Upper lobe of left lung (tissue), 6 donors: ENCODE measurements at places on chromosomes 5 and 9. TPM values are rescaled to one million over a fixed set of nuclear protein-coding genes. Genes with fewer than 3 reads are reported as not detected.

The SPINK13 gene
- total RNA-seq, result not detected

The RANBP17 gene
- 81.4 TPM for total RNA-seq

The PLPP1 gene
- 86.3 TPM for total RNA-seq

The HMCN2 gene
- total RNA-seq, result 0.76 TPM

The LCN1 gene
- total RNA-seq, result not detected

- no peaks in the 10 kb centered on the region for H3K36me3 ChIP-seq
- H3K4me1 ChIP-seq, result peaks cover 6% of the 10 kb centered on the region
- H3K4me3 ChIP-seq, result no peak overlapping the region
- H3K27me3 ChIP-seq, result no peaks in the 10 kb centered on the region
These were observed 46.7 kb downstream of the ROR2 start for GRCh38 chr9:91903126-91903911.

GRCh38 chr5:50352382-50352781, 88.7 kb downstream of the EMB start:
- H3K36me3 ChIP-seq, result no peaks in the 10 kb centered on the region
- H3K4me3 ChIP-seq, result no peak overlapping the region
- H3K27ac ChIP-seq, result no peak overlapping the region
- no peak for DNase-seq
- H3K4me1 ChIP-seq, result no peaks in the 10 kb centered on the region
- H3K27me3 ChIP-seq, result no peaks in the 10 kb centered on the region

DNA sequence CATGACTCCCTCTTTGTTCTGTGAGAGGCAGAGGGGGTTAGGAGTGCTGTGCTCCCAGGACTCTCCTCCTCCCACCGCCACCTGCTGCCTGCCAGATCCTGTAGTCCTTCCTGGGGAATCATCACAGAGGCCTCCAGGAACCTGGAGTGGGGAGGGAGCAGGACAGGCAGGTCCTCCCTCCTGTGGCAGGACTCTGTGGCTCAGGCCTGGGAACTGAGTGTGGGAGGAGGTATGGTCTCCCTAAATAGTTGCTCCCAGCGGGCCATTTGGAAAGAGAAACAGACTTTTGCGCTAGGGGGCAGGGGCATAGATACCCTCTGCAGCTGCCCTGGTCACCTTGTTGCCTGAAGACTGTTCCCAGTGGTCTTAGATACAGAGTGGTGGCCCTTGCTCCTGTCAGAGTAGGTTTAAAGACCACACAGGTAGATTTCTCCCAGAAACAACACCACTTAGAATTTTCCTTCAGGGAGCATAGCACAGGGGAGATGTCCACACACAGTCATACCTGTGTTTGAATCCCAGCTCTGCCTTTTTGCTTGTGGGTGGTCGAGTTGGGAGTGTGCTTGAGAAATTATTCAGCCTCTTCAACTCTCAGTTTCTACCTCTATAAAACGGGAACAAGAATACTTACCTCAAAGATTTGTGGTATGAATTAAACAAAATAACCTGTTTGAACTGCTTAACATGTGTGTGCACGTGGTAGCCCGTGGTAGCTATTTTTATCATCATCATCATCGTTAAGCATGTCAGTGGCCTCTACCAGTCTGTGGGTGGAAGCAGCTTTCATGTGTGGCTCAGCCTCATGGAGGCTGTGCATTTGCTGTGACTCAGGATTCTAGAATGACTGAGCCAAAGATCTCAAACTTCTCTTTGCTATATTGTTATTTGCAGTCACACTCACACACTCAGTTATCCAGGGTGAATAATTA, 55.8 kb downstream of the SLC22A5 start:
- H3K4me3 ChIP-seq, result peak overlapping the region; percentile 11
- no peaks in the 10 kb centered on the region for H3K36me3 ChIP-seq
- peaks cover 98% of the 10 kb centered on the region for H3K4me1 ChIP-seq
- peak overlapping the region; percentile 86 for H3K27ac ChIP-seq
- H3K27me3 ChIP-seq, result no peaks in the 10 kb centered on the region

- no peak for DNase-seq
- no peaks in the 10 kb centered on the region for H3K4me1 ChIP-seq
- no peaks in the 10 kb centered on the region for H3K27me3 ChIP-seq
- no peak overlapping the region for H3K27ac ChIP-seq
These were observed 11.6 kb upstream of the CLTB start for GRCh38 chr5:176427971-176428370.

DNA sequence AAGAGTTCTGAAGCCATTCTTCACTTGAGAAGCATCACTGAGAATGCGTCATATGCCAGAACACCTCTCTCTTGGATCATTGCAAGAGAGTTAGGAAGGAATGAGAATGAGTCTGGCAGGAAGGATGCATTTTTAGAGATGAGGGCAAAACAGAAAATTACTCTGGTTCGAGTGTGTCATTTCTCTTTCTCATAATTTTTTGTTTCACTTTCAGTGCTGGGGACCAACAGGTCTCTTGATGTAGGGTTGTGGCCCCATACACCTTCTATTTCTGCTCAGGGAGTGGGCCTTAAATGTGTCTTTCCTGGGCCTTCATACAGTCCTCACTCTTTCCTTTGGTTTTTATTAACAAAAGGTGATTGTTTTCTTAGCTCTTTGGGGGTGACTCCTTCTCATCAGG, 302.4 kb downstream of the NR3C1 start:
- DNase-seq, result no peak
- H3K4me3 ChIP-seq, result no peak overlapping the region
- H3K36me3 ChIP-seq, result no peaks in the 10 kb centered on the region

GRCh38 chr5:159440235-159440634, 109.9 kb upstream of the IL12B start:
- H3K27me3 ChIP-seq, result no peaks in the 10 kb centered on the region
- no peak overlapping the region for H3K27ac ChIP-seq
- H3K36me3 ChIP-seq, result no peaks in the 10 kb centered on the region
- no peak overlapping the region for H3K4me3 ChIP-seq
- H3K4me1 ChIP-seq, result no peaks in the 10 kb centered on the region

GRCh38 chr5:57210633-57211032, 36.8 kb downstream of the GPBP1 start:
- no peak overlapping the region for H3K27ac ChIP-seq
- H3K27me3 ChIP-seq, result no peaks in the 10 kb centered on the region
- no peak overlapping the region for H3K4me3 ChIP-seq

GRCh38 chr9:37010976-37011375, 23.1 kb downstream of the PAX5 start:
- no peaks in the 10 kb centered on the region for H3K36me3 ChIP-seq
- H3K27me3 ChIP-seq, result no peaks in the 10 kb centered on the region
- H3K4me3 ChIP-seq, result no peak overlapping the region
- no peak overlapping the region for H3K27ac ChIP-seq
- DNase-seq, result no peak

DNA sequence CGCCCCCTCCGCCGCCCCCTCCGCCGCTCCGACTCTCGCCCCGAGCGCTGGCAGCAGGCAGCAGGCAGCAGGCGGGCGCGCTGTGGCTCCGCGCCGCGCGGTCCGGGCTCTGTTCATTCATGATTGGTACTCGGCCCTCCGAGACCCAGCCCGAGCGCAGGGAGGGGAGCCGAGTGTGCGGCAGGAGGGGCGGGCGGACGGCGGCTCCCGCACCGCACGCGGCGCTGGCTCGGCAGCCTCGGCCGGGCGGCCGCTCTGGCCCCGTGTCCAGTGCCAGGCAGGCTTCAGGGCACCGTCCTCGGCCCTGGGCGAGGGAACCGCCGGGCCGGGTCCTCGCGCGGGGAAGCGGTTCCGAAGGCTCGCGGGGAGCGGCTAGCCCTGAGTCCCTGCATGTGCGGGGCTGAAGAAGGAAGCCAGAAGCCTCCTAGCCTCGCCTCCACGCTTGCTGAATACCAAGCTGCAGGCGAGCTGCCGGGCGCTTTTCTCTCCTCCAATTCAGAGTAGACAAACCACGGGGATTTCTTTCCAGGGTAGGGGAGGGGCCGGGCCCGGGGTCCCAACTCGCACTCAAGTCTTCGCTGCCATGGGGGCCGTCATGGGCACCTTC, at the start of gene KCNIP1:
Gene KCNIP1, plus strand, starts transcription at position 31 of the 607 bp plus-strand sequence.
- H3K4me3 ChIP-seq, result peak within 1 kb of the TSS; percentile 9
- H3K27ac ChIP-seq, result no peak within 1 kb of the TSS
- peaks cover 11% of the 10 kb centered on the region for H3K27me3 ChIP-seq
- H3K4me1 ChIP-seq, result peaks cover 3% of the 10 kb centered on the region

DNA sequence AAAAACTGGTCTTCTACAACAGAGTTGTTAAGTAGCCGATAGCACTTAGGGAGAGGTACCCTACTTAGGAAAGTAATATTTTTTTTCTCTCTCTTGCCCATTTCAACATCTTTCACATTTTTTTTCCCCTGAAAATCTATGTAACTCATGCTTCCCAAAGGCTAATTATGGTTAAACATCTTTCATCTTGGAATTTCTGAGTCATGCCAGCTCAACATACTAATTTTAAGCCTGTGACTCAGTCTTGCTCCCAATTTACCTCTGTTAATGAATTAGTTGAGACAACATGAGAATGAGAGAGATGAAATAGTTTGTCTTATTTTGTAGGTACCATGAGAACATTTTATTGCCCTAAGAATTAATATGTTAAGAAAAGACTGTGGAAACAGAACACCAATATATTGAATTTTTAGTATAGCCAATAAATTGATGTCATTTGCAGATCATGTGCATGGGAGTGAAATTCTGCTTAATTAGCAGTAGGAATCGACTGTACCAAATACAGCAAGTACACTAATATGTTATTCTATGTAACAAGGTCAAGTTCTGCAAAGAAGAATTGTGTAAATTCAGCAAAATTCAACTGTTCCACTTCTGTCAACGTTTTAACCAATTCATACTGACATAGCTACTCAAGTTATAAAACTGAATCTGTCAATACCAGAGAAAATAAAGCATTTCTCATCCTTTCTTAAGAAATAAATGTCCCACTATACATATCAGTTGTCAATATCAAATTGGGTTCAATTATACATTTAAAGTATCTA, 550.0 kb downstream of the PTPRD start:
- H3K4me3 ChIP-seq, result no peak overlapping the region
- no peaks in the 10 kb centered on the region for H3K27me3 ChIP-seq
- no peaks in the 10 kb centered on the region for H3K36me3 ChIP-seq
- no peak overlapping the region for H3K27ac ChIP-seq
- DNase-seq, result no peak
- no peaks in the 10 kb centered on the region for H3K4me1 ChIP-seq

DNA sequence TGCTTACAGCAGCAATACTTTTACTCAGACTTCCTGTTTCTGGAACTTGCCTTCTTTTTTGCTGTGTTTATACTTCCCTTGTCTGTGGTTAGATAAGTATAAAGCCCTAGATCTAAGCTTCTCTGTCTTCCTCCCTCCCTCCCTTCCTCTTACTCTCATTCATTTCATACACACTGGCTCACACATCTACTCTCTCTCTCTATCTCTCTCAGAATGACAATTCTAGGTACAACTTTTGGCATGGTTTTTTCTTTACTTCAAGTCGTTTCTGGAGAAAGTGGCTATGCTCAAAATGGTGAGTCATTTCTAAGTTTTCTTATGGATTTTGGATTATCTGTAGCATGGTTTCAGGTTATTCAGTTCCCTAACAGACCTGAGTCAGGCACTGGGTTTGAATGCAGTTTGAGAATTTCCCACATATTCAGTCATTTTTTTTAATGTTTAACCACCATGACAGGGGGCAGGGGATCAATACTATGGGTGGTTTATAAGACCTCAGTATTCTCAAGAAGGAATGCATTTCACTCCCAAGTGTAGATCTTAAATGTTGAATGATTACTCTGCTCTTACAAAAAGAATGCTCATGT, at the start of gene IL7R:
Gene IL7R, plus strand, starts transcription at position 127 of the 587 bp plus-strand sequence. Its CDS starts 87 bp downstream, at position 214.
- H3K27me3 ChIP-seq, result no peaks in the 10 kb centered on the region
- H3K4me3 ChIP-seq, result no peak within 1 kb of the TSS
- H3K4me1 ChIP-seq, result peaks cover 22% of the 10 kb centered on the region
- peak within 1 kb of the TSS; percentile 77 for H3K27ac ChIP-seq

DNA sequence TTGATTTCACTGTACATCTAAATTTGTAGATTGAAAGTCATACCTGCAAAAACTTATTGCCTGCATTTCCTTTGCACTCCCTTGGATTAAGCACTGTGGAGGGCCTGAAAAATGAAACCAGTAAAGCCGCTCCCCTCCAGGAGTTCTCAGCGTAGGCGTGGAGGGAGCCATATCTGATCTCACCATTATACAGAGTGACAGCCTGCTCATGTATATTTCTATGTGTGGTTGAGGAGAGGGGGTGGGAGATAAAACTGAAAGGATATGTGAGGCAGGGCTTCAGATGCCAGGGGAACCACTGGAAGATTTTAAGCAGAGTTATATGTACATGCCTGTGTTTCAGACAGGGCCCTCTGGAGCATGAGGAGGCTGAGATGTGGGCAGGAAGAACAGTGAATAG, 303.0 kb downstream of the MSX2 start:
- no peaks in the 10 kb centered on the region for H3K27me3 ChIP-seq
- no peaks in the 10 kb centered on the region for H3K4me1 ChIP-seq
- H3K27ac ChIP-seq, result no peak overlapping the region
- H3K4me3 ChIP-seq, result no peak overlapping the region
- H3K36me3 ChIP-seq, result no peaks in the 10 kb centered on the region

- peak; percentile 89 for DNase-seq
- H3K27me3 ChIP-seq, result no peaks in the 10 kb centered on the region
- no peak within 1 kb of the TSS for H3K27ac ChIP-seq
These were observed at the start of gene SLC25A48 for GRCh38 chr5:135834639-135835529. Gene SLC25A48, plus strand, starts transcription at chr5:135834663. Its CDS starts 185 bp downstream, at chr5:135834848.

DNA sequence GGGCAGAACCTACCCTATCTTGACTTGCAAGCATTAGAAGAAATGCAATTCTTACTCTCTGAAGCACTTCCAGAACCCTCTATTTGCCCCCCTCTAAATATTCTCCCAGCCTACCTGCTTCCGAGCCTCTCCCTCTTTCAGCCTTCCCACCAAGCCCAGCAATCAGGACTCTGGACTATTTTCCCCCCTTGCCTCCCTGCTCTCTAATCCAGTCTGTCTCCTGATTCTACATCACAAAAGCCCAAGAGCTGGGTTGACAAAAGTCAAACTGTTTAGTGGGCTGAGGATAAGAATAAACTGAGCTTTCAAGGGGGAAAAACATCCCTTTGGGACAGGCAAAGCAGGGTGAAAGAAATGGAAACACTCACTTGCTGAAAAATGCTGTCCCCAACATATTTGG, 123.2 kb upstream of the KIF2A start:
- H3K36me3 ChIP-seq, result no peaks in the 10 kb centered on the region
- no peaks in the 10 kb centered on the region for H3K27me3 ChIP-seq
- no peak overlapping the region for H3K4me3 ChIP-seq
